Fibroblast of villous mesenchyme (primary cell): ENCODE measurements at places on chromosomes 6 and 20.

- no peak for DNase-seq
Measured at GRCh38 chr6:119962505-119962904, 612.9 kb upstream of the MAN1A1 start.

- no peak for DNase-seq
Measured at GRCh38 chr6:72972579-72972978, 252.7 kb downstream of the KHDC1L start.

GRCh38 chr6:3546121-3546520, 89.3 kb upstream of the SLC22A23 start:
- no peak for DNase-seq

DNA sequence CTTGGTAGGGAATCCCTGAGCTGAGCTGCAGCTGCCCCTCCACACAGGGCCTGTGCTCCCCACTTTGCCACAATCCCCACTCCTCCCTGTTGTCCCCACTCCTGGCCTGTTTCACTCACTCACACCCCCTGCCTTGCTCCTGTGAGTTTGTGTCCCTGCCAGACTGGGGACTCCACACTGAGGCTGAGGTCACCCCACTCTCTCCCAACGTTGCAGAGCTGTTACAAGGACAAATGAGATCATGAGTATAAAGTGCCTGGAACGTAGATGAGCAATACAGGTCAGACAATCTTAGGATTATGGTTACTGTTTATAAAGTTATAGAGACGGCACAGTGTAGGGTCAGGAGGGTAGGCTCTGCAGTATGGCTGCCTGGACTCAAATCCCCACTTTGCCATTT, 426.0 kb upstream of the SULF2 start:
- DNase-seq = no peak

DNA sequence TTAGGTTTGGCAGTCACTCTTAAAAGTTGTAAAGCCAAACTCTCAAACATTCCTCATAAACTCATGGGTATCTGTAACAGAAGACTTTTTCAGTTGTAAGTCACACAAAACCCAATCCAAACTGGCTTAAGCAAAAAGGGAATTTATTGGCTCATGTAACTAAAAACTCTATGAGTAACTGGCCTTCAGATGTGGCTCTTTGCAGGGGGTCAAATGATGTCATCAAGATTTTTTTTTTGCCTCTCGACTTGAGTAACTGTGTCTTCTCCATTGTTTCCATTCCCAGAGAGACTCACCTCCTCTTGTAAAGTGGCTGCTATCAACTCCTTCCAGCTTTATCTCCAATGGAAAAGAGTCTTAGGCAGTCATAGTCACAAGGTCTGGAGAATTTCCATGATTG, 645.0 kb downstream of the DHX35 start:
- DNase-seq = no peak

DNA sequence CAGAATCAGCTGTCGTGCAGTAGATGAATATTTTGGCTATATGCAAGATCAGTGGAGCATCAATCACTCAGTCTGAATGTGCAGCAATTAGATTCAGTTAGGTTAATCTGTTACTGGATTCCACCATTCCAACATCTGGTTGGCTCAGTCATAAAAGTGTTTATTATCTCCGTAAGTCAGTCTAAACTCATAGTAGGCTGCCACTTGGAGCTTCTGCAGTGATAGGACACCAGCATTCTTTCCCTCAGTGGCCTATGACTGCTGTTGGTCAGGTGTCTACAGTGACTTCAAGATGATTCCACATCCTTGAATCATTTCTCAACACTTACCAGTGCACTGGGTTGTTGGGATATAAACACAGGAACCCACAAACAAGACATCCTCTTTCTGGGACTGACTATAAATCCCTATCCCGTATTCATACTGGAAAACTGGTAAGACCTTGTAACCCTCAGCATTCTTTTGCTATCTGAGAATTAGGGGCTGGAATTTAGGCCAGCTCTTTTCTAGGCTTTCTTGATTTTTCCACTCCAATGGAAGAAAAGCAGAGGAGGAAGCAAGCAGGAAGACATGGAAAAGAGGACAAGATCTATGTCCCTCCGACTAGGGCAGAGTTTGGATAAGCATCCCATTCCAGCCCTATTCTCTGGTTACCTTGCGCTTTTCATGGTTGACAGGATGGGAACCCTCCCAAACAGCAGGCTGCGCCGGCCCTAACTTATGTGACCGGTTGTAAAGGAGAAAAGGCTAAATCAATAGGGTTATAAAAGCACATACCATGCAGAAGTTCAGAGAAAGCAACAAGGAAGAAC, 919.6 kb downstream of the KIF16B start:
- peak; percentile 84 for DNase-seq

GRCh38 chr6:2765896-2766766, 938 bp downstream of the WRNIP1 start:
- peak; percentile 44 for DNase-seq

DNA sequence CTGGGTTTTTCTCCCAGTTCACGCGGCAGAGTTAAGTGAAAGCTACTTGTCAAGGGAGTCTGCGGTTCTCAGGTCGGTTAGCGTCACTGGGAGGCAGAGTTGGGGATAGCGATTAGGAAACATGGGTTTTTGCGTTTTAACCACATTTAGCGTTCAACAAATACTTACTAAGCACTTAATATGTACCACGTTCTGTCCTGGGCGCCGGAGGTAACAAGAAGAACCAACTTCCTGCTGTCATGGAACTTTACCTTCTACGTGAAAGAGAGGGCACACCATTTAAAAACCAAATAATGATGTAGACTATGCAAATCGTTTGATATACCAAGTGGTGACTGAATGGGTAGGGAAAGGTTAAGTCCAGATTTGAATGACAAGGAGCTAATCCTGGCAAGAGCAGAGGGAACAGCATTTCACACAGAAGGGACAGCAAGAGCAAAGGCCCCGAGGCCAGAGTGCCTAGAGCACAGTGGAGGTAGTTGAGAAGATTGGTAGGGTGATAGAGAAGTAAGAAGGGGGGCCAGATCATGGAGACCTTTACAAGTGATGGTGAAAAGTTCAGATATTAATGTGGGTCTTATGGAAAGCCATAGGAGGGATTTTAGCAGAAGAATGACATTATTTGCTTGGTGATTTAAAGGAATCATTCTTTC, 744 bp downstream of the RIOK1 start:
- peak; percentile 77 for DNase-seq

DNA sequence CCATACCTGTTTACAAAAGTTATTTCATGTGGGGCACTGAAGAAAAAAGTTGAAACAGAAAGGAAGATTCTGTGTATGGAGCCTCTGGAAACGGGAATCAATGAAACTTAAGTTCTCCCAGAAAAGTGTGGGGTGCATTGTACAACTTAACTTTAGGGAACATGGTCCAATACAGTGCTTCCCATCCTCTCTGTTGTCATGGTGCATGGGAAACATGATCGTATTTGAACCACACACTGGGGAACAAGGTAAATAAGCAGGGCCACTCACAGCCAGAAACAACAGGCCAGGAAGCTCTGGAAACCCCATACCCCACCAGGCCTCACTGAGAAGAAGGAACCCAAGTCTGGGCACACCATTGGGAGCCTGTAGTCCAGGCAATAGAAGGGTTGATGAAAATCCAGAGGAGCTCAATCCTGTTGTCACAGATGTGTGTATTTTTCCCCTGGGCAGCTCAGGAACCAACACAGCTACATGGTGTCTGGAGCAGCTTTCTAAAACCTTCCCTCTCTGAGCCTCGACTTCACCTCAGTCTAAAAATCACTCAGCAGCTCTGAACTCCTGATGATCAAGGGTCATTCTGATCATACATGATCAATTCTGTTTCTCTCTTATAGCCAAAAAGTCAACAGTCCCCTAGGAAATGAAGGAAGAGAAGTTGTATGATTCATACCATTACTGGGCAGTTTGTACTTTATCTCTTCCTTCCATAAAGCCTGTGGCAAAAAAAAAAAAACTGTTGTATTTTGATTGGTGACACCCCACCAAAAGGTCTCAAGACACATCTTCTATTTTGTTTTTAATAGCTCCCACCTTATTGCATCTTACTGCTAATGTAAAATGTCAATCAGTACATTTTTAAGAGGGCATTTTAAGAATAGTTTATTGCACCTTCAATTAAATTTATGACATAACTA, 198.5 kb upstream of the TAB2 start:
- no peak for DNase-seq

- no peak for DNase-seq
Measured at GRCh38 chr20:47782076-47782475, 3.2 kb downstream of the SULF2 start.

GRCh38 chr20:60092729-60093128, 134.5 kb downstream of the CDH26 start:
- DNase-seq = no peak

- no peak for DNase-seq
Measured at GRCh38 chr6:53924277-53924676, 129.5 kb downstream of the LRRC1 start.

DNA sequence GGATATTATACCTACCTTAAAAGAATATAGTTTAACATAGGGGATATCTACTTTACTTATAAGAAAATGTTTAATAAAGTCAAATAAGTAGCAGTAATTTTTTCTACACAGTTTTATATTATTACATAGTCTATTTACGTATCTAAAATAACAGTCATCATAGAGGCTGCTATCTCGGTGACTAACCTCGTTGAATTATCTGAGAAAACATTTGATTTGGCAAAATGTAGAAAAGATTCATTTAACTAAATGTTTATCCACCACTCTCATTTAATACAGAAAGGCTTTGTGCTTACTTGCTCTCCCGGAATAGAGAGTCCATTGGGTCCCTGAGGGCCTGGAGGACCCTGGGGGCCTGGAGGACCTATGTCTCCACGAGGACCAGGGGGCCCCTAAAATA, 103.6 kb downstream of the COL12A1 start:
- DNase-seq = no peak

GRCh38 chr6:19723545-19723944, 113.6 kb upstream of the ID4 start:
- peak; percentile 81 for DNase-seq

GRCh38 chr6:168134560-168135201, 55.7 kb upstream of the FRMD1 start:
- no peak for DNase-seq

DNA sequence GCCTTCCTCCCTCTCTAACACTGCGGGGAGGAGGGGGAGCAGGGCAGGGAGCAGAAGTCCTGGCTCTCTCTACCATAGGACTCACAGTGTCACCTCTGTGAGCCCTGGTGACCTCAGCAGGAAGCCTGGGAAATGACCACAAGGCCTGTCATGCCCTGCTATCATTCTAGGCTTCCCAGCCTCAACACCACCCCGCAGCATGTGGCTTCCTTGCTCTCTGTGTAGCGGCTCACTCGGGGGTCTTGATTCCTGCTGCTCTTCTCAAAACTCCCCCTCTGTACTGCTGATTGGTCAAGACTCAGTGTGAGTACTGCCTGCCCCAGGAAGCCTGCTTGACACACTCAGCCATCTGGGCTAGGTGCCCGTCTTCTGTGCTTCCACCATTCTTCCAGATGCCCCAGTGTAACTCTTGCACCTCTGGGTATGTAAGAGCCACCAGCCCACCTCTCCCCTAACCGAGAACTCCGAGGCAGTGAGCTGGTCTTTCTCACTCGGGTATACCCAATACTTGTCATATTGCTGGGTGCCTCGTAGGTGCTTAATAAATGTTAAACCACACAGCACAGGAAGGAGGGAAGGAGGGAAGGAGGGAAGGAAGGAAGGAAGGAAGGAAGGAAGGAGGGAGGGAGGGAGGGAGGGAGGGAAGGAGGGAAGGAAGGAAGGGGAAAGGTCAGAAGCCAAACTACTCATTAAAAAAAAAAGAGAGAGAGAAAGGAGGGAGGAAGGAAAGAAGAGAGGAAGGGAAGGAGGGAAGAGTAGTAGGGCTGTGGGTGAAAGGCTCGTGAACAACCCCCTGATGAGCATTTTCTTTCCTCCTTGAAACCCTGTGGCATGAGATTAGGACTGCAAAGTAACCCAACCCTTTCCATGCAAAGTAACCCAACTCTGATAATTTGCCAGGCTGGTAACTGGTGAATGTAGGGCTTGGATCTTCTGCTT, 5.0 kb downstream of the MDFI start:
- DNase-seq = no peak

DNA sequence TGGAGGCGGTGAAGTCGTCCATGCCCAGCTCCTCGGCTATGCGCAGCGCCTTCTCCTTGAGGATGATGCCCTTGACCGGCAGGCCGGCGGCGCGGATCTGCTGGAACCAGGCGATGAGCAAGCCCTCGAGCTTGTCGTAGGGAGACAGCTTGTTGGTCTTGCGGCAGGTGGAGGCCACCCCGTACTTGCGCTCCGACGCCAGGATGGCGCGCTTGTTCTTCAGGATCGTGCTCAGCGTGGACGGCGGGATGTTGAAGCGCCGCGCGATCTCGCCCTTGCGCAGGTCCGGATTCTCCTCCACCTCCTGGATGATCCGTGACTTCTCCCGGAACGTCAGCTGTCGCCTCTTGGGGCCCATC, 435 bp downstream of the CENPB start:
- DNase-seq = peak; percentile 64

DNA sequence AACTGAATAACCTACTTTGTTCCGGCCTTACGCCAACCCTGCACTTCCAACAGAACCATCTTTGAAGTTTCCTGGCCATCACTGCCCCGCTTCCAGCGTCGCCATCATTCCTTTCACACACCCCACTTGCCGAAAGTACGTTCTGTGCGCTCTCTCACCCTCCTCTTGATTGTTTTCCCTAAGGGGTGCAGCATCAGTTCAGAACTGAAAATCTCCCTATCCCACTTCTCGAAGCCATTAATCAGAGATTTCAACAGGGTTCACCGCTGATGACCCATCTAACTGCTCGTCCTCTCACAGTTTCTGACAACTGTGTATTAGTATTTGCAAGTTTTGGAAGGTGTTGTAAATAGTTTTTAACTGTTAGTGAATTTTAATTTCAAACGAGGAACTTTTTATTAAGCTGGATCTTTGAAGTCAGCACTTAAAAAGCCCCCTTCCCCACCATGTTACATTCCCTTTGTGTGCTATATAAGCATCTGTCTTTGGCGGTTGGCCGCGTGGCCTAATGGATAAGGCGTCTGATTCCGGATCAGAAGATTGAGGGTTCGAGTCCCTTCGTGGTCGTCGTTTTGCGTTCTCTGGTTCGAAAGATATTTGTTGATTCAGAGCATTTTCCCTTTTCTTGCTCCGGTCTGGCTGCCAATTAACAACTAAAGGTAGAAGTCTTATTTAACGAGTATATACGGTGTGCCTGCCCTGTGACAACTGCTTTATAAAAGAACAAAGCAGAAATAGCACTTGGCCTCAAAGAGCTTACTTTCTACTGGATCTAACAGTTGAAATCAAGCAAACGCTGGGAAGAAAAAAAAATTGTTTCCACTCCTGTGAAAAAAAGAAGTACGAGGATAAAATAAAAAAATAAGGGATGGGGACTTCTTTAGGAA, 42.6 kb downstream of the TRIM27 start:
- DNase-seq = peak; percentile 79
